Gastrocnemius medialis (tissue), 4 donors: ENCODE measurements at places on chromosomes 13 and 19.

DNA sequence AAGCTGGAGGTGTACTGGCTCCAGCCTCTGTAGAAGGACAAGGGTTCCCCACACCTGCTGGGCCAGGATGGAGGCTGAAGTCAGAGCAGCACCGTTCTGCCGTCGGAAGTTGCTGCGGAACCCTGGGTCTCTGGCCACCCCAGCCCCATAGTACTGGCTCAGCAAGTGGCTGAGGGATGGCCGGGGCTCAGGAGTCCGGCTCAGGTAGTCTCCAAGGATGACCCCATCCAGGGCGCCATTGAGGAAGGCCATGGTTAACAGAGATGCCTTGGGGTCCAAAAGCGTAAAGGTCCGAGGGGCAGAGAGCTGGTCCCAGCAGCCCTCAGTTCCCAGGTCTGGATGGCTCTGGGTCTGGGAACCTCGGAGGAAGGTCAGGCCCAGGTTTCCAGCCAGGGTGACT, 3.7 kb downstream of the PGLYRP2 start:
- H3K36me3 ChIP-seq: no peaks in the 10 kb centered on the region
- no peak overlapping the region for H3K27ac ChIP-seq
- DNase-seq: no peak
- no peak overlapping the region for H3K4me3 ChIP-seq

- no peaks in the 10 kb centered on the region for H3K36me3 ChIP-seq
- DNase-seq: no peak
These were observed 716 bp downstream of the AP1M2 start for GRCh38 chr19:10586396-10586795.

DNA sequence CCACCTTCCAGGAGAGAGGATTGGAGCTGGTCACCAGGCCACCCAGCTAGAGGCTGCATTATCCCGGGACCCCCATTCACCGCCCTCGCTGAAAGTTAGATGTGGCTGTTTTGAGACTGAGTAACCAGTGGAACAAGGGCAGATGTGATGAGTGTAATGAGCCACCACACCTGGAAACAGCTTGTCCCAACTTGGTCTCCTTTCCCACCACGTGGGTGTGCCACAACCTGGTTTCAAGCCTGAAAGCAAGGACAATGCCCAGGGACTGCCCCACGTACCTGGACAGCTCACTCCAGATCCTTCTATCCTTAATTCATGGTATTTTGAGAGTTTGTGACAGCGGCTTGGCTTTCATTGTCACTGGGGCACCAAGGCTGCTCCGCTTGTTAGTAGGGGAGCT, 7.0 kb downstream of the LGI4 start:
- peaks cover 62% of the 10 kb centered on the region for H3K4me1 ChIP-seq
- no peaks in the 10 kb centered on the region for H3K36me3 ChIP-seq
- no peak overlapping the region for H3K4me3 ChIP-seq
- H3K27ac ChIP-seq: peak overlapping the region; percentile 93
- no peak for DNase-seq

DNA sequence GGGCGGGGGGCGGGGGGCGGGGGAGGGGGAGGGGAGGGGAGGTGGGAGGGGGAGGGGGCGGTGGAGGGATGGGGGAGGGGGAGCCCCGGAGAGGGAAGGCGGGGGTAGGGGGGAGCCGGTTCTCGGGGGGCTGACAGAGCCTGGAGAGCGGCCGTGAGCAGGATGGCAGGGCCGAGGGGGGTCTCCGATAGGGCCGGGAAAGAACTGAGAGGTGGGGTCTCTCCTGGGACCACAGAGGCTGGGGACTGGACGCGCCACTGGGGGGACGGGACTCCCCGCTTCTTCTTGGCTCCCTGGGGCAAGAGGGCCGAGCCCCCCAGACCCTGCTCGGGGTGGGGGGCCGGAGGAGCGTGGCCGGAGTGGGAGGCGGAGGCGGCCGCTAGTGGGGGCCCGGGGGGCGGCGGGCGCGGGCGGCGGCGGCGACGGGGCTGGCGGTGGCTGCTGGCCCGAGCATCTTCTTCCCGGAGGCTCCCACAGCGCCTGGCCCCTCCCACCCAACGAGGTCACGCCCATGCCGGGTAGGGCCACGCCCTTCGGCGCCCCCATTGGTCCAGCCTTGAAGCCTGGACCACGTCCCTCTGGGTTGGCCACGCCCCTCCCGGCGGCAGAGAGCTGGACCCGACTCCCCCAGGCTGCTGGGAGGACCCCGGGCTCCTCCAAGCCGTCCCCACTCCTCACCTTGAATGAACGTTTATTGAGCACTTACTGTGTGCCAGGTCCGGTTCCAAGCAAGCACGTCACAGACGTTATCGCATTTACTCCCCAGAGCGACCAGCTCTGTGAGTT, at the start of gene NOVA2:
NOVA2 (minus strand) TSS at position 313 of the 786 bp plus-strand sequence. CDS start 514 bp downstream, outside the sequence.
- peak; percentile 29 for DNase-seq
- H3K27me3 ChIP-seq: peaks cover 57% of the 10 kb centered on the region
- no peaks in the 10 kb centered on the region for H3K36me3 ChIP-seq
- peak within 1 kb of the TSS; percentile 76 for H3K27ac ChIP-seq

GRCh38 chr13:44768775-44769581, 192.8 kb upstream of the TSC22D1 start:
- H3K4me3 ChIP-seq: no peak overlapping the region

DNA sequence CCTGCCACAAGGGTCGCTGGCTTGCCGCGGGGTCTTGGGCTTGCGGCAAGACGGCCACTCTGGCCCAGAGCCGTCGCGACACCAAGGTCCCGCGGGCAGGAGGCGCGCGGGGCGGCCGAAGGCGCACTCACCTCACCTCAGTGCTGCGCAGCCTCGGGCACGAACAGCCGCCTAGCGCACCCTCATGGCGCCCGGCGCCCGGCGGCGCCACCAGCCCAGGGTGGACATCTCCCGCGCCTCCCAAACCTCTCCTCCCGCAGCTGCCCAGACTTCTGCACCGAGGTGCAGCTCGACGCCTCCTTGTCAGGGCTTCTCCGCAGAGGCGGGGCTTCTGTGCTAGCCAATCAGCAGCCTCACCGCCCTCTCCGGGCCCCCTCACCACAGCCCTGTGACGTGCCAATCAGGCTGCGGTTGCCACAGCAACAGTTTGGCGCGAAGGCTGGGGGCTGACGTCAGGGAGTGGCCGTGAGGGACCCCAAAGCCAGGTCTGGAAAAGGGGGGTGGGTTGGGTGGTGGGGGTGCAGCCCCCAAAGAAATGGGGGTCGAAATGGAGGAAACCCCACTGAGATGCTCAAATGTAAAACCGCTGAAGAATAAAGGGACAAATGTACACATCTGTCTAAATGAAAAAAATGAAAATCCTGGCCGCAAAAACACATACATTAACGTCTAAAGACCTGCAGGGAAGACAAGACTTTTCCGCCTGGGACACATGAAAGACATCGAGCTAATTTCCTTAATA, at the start of the genes PEG3 and ZIM2:
PEG3 (minus strand) TSS at position 276 of the 742 bp plus-strand sequence. CDS start 16,071 bp downstream, outside the sequence.
ZIM2 (minus strand) TSS at position 276 of the 742 bp plus-strand sequence. CDS start 16,449 bp downstream, outside the sequence.
- peak within 1 kb of the TSS; percentile 16 for H3K27ac ChIP-seq
- H3K4me1 ChIP-seq: no peaks in the 10 kb centered on the region
- peak within 1 kb of the TSS; percentile 40 for H3K4me3 ChIP-seq
- DNase-seq: no peak

- no peak for DNase-seq
- peaks cover 82% of the 10 kb centered on the region for H3K27me3 ChIP-seq
- no peak overlapping the region for H3K27ac ChIP-seq
- H3K36me3 ChIP-seq: no peaks in the 10 kb centered on the region
- peaks cover 4% of the 10 kb centered on the region for H3K4me1 ChIP-seq
- peak overlapping the region; percentile 25 for H3K4me3 ChIP-seq
These were observed 6.5 kb downstream of the SOX1 start for GRCh38 chr13:112073245-112074138.

- H3K27ac ChIP-seq: no peak overlapping the region
- H3K4me3 ChIP-seq: no peak overlapping the region
- H3K4me1 ChIP-seq: no peaks in the 10 kb centered on the region
These were observed 175.7 kb upstream of the UBL3 start for GRCh38 chr13:30026093-30026492.

- DNase-seq: no peak
- no peaks in the 10 kb centered on the region for H3K36me3 ChIP-seq
- H3K4me3 ChIP-seq: no peak overlapping the region
- H3K4me1 ChIP-seq: no peaks in the 10 kb centered on the region
- no peak overlapping the region for H3K27ac ChIP-seq
These were observed 204.9 kb downstream of the ZIC5 start for GRCh38 chr13:99766641-99767045.

- peak within 1 kb of the TSS; percentile 41 for H3K4me3 ChIP-seq
- H3K27ac ChIP-seq: no peak within 1 kb of the TSS
- no peaks in the 10 kb centered on the region for H3K36me3 ChIP-seq
- H3K4me1 ChIP-seq: no peaks in the 10 kb centered on the region
These were observed at the start of gene SHD for GRCh38 chr19:4278419-4279266. TSS of gene SHD (plus strand) at chr19:4279266. CDS start at chr19:4280064, 798 bp downstream.

- DNase-seq: no peak
- peaks cover 82% of the 10 kb centered on the region for H3K27me3 ChIP-seq
- no peaks in the 10 kb centered on the region for H3K4me1 ChIP-seq
- no peak overlapping the region for H3K4me3 ChIP-seq
- H3K36me3 ChIP-seq: no peaks in the 10 kb centered on the region
These were observed 1.1 kb downstream of the SOX1 start for GRCh38 chr13:112067871-112068539.

GRCh38 chr19:49056101-49056901, 1.2 kb downstream of the CGB7 start:
- DNase-seq: no peak
- H3K27ac ChIP-seq: peak overlapping the region; percentile 64
- H3K4me1 ChIP-seq: peaks cover 6% of the 10 kb centered on the region
- H3K4me3 ChIP-seq: peak overlapping the region; percentile 66
- H3K36me3 ChIP-seq: no peaks in the 10 kb centered on the region

GRCh38 chr13:48511621-48512230, 21.2 kb downstream of the RCBTB2 start:
- H3K4me1 ChIP-seq: no peaks in the 10 kb centered on the region
- H3K27ac ChIP-seq: no peak overlapping the region
- peak overlapping the region; percentile 41 for H3K4me3 ChIP-seq
- no peaks in the 10 kb centered on the region for H3K27me3 ChIP-seq
- no peak for DNase-seq

DNA sequence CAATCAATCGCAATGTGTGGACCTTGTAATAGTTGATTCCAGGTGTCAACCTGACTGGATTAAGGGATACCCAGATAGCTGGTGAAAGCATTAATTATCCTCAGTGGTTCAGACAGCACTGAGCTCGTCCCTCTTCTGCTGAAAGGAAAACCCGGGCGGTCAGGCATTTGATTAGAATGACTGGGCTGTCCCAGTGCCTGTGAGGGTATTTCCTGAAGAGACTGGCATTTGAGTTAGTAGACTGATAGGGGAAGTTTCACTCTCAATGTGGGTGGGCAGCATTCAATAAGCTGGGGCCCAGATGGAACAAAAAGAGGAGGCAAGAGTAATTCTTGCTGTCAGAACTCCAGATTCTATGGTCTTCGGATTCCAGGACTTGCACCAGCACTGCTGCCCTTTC, 31.9 kb downstream of the KPNA3 start:
- no peak overlapping the region for H3K4me3 ChIP-seq
- H3K4me1 ChIP-seq: peaks cover 13% of the 10 kb centered on the region
- no peaks in the 10 kb centered on the region for H3K27me3 ChIP-seq
- no peak overlapping the region for H3K27ac ChIP-seq
- no peak for DNase-seq

- H3K36me3 ChIP-seq: no peaks in the 10 kb centered on the region
- H3K4me1 ChIP-seq: peaks cover 5% of the 10 kb centered on the region
- DNase-seq: peak; percentile 70
- H3K4me3 ChIP-seq: no peak overlapping the region
- no peaks in the 10 kb centered on the region for H3K27me3 ChIP-seq
- H3K27ac ChIP-seq: peak overlapping the region; percentile 90
These were observed 28.9 kb downstream of the SMIM24 start for GRCh38 chr19:3451451-3451866.

DNA sequence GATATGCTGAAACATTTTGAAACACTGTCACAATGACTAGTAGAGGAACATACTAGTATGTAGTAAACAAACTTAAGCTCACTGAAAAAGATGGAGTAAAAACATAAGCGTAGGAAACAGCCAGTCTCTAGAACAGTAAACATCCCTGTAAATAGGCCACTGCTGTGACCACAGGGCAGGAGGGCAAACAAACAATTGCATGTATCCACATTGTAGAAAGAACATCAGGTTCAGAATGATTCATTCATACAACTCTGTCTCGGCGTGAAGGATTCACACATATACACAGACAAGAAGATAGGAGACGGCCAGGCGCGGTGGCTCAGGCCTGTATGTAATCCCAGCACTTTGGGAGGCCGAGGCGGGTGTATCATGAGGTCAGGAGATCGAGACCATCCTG, 390.1 kb downstream of the IRS2 start:
- no peaks in the 10 kb centered on the region for H3K4me1 ChIP-seq
- no peak overlapping the region for H3K27ac ChIP-seq
- H3K4me3 ChIP-seq: no peak overlapping the region
- no peaks in the 10 kb centered on the region for H3K27me3 ChIP-seq

GRCh38 chr19:9966448-9966847, 30.1 kb upstream of the OLFM2 start:
- no peaks in the 10 kb centered on the region for H3K4me1 ChIP-seq
- H3K27me3 ChIP-seq: no peaks in the 10 kb centered on the region
- no peak for DNase-seq
- no peak overlapping the region for H3K4me3 ChIP-seq
- H3K27ac ChIP-seq: no peak overlapping the region
- no peaks in the 10 kb centered on the region for H3K36me3 ChIP-seq

DNA sequence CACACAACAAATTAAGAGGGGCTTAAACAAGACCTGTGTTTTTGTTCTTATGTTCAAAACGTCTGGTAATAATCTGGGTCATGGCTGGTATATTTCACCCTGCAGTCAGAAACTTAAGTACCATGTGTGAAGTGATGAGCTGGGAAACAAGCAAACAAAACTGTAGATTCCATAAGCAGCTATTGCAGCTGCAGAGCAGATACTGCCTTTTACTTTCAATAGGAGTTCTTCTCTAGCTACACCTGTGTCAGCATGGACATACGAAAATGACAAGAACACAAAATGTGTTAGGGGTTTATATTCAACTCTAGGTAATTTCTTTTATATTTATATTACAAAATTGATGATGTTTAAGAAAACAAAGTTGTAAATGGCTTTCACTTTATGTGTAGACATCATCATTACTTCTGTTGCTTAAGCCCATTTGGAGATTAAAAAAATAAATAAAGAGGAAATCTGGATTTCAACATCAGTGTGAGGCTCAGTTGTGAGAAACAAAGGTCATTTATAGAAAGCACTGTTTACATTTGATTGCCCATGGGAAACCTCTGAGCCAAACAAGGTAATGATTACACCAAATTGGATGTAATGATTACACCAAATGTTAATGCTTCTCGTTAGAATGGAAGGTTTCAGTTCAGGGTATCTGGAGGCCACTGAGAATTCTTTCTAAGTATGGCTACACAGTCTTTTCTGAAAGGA, 451.0 kb upstream of the SLC10A2 start:
- H3K27ac ChIP-seq: no peak overlapping the region
- DNase-seq: no peak
- H3K36me3 ChIP-seq: no peaks in the 10 kb centered on the region
- no peak overlapping the region for H3K4me3 ChIP-seq
- no peaks in the 10 kb centered on the region for H3K27me3 ChIP-seq
- no peaks in the 10 kb centered on the region for H3K4me1 ChIP-seq
